ENCODE measurements at places on chromosomes 6 and 20.

- no peak for DNase-seq
These were observed 22.3 kb upstream of the IER3 start for GRCh38 chr6:30766461-30767157.

- no peak for DNase-seq
These were observed 41.8 kb downstream of the SESN1 start for GRCh38 chr6:109052852-109053251.

- DNase-seq, result no peak
These were observed 17.8 kb downstream of the EEF1E1 start for GRCh38 chr6:8084586-8084985.

GRCh38 chr6:3011592-3011991 lies 11.9 kb downstream of the NQO2 start:
- no peak for DNase-seq

GRCh38 chr6:168919470-168920179 lies 334.0 kb downstream of the THBS2 start:
- no peak for DNase-seq

- DNase-seq, result no peak
These were observed 16.4 kb downstream of the MRPS18A start for GRCh38 chr6:43671011-43671800.

DNA sequence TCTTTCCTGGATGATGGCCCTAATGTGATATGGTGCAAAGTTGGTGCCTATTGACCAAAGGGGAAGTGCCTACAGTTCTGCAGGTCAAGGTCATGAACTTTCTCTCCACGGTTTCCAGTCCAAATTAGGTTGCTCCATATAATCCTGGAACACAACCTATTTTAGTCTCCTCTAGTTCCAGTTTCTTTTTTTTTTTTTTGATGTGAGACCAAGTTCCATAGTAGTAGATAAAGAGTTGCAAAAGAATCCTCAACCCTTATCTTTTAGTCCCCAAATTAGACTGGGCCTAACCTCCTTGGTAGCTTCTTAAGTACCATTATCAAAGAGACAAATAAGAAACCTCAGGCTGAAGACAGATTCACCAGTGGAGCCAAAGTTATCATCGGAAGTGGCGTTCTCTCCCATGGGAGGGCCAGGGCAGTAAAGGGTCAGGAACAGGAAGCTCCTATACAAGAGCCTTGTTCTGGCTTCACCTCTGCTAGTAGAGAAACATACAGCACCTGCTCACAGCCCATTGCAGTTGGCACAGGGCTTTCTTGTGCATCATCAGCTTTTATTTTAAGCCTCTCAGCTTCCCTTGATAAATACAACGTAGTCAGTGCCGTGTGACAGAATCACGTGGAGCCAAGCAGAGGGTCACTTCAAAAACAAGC lies 132.2 kb upstream of the RREB1 start:
- no peak for DNase-seq

DNA sequence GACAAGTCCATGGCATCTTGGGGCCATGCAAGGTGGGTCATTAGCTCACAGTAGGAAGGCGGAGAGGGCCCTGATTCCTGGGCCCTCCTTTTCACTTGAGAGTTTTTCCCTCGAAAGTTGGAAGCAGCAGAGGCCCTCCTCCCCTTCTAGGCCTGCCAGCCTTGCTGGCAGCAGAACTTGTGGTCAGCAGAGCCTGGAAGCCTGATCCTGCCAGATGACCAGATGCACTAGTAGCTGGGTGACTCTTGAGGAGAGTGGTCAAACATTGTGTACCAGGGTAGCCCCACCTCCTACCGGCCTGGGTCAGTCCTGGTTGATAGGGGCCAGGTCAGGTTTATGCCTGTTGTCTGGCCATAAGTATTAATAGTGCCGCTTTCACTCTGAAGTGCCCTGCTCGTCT lies 3.8 kb upstream of the HMGA1 start:
- DNase-seq, result no peak

- DNase-seq, result no peak
These were observed 259.9 kb downstream of the PRKN start for GRCh38 chr6:162467679-162468078.

DNA sequence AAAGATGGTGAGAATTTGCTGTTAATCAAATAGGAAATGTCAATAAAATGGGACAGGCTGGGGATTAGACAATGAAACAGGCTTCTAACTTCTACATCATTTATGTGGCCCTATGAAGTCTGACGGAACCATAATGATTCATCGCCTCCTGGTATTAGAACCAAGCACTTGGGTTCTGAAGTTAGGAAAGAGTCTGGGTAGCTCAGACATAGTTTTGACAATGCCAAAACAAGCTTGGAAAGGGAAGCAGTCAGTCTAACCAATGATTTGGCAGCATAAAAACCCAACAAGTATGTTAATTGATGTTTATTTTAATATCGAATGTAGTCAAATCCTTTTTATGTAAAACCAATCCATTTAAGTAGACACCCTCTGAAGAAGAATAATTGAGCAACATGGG lies 160.8 kb upstream of the RSPO3 start:
- DNase-seq, result no peak

- DNase-seq, result no peak
These were observed 153.5 kb upstream of the STMND1 start for GRCh38 chr6:16948396-16948795.

- DNase-seq, result no peak
These were observed 37.7 kb downstream of the ZFP64 start for GRCh38 chr20:52153896-52154295.

DNA sequence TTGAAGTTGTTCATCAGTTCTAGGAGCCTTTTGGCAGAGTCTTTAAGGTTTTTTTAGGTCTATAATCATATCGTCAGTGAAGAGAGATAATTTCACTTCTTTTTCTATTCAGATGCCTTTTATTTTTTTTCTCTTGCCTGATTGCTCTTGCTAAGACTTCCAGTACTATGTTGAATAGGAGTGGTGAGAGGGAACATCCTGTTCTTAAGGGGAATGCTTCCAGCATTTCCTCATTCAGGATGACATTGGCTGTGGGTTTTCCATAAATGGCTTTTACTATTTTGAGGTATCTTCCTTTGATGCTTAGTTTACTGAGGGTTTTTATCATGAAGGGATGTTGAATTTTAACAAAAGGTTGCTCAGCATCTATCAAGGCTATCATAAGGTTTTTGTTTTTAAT lies 109.5 kb downstream of the CLVS2 start:
- DNase-seq, result no peak

- DNase-seq, result no peak
These were observed 19.1 kb downstream of the SLC24A3 start for GRCh38 chr20:19231359-19232035.

DNA sequence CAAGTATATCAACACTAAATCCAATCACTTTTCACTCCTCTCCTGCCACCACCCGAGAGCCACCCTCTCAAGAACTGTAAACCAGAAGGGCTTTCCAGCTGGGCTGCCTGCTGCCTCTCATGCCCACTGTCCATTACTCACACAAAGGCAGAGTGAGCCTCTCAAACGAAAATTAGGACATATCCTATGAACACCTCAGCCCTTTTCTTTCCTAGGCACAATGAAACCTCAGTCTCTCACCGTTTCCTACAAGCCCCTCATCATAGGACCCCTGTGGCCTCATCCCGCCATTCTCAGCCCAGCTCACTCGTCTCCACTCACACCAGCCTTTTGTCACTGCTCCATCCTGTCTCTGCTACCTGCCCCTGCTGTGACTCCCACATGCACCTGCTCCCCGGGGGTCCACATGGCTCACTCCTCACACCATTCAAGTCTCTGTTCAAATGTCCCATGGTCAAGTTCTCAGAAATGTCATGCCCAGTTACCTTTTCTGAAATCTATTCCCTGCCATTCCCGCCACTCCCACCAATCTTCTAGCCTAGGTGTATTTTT lies 7.4 kb downstream of the HLA-F start:
- no peak for DNase-seq

GRCh38 chr6:62272114-62272513 lies 13.9 kb downstream of the KHDRBS2 start:
- no peak for DNase-seq

- DNase-seq, result no peak
These were observed 56.4 kb downstream of the AIG1 start for GRCh38 chr6:143117108-143117507.

DNA sequence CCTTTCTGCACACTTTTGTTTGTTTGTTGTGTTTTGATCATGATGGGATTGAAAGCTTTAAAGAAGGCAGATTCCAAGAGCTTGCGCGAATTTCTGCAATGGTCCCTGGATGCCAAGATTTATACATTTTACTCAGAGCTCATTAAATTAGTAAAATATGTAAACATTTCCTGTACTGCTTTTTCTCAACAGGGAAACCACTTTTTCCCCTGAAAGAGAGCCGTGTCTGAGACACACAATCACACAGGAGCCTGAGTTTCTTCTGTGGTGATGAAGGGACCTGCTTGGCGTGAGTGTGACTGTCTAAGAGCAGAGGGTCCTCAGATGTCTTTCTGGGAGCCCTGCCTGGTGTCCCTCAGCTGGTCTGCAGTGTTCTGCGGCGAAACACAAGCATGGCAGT lies 12.1 kb upstream of the TAGAP start:
- no peak for DNase-seq

DNA sequence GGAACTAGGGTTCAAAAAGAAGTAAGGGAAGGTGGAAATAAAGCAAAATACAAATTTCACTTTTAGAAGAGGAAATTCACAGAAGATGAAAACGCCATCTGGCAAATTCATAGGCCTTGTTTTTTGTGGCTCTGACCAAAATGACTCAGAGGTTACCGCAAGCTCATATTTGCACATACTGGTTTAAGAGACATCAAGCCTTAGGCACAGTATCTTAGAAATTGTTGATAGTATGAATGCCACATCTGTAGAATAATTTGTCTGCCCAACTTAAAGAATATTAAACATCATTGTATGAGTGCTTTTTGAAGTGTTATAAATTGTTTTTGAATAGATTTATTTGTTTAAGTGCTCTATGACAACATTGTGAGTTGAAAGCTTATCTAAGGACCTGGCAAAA lies 10.6 kb downstream of the TAAR1 start:
- no peak for DNase-seq

DNA sequence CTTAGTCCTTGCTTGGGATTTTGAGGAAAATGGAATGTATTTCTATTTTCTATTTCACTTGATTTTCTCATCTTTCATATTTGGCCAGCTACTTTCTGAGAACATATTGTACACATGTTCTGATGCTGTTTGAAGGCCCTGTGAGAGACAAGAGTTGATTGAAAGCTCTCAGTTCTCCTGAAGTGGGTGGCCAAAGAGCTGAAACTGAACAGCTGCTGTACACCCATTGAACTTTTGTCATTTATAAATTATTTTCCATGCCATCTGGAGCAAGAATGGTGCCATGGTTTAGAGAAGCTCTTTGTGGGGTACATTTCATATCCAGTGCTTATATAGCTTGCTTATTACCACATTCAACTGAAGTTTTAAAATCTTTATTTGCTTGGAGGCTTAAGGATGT lies 298.3 kb downstream of the PRL start:
- DNase-seq, result no peak

DNA sequence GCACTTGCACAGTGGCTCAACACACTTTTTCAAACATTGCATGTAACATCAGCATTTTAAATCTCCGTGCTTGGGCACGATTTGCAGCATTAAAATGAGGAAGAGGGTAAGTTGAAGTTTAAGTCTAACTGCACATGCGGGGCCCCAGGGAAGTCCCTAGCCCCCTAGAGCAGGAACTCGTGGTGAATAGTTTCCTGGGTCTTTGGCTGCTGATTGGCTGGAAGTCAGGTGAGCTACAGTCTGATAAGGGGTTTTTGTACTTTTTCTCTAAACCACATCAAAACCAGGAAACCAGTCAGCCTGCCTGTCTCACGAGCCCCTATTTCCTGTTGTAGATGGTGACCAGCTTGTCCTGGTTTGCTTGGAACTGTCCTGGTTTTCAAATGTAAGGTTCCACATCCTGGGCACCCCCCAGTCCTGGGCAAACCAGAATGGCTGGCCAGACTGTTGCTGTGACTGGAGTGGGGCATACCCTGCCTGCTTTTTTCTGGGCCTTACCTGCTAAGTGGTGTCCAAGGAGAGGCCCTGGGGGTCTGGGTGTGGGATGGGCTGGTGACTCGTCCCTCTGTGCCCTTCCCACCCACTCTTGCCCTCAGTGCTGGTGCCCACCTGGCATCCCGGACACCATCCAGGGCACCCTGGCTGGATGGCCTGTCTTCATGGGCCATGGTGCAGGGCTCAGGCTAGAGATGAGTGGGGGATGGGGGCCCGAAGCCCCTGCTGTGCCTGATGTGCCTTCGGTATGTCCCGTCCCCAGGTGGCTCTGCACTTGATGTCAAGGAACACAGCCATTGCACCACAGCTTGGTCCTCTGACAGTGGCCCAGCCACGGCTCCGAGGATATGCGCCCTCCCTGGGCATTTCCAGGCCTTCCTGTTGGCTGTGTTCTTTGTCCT lies 31.8 kb downstream of the SUN5 start:
- DNase-seq, result no peak

GRCh38 chr6:15058200-15059061 lies 187.4 kb upstream of the JARID2 start:
- no peak for DNase-seq

- DNase-seq, result peak; percentile 34
These were observed 20.4 kb upstream of the MCM3 start for GRCh38 chr6:52304983-52305390.

DNA sequence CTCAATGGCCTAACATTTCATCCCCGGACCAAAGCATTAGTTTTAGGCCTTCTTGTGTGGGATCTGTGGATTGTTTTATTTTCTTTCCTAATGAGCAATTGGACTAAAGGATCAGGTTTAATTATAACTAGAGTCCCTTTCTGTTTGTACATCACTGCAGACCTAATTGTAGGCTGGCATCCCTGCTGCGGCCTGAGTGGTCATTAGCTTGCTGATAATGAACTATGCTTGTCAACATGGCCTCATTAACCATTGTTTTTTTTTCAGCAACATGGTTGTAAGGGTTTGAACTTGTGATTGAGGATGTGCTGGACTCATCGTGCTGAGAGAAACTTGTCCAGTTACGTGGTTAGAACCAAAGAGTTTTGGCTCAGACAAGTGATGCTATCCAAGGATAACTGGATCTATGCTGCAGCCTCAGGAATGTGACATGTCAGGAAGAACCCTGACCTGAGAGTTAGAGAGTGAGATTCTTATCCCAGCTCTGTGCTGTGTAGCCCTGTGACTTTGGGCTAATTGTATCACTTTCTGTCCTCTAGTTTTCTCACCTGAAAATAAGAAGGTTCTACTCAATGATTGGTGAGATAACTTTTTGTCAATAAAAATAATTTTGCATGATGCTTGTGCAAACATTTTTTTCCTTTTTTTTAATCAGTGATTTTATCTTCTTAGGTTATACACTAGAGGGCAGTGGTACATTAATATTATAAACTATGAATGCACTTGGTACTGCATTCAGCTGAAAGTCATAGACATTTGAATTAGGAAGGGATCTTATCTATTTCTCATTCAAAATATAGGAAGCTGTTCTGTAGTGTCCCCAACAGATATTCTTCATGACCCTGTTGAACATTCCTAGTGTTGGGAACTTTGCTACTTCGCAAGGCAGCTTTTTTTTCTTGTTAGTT lies 140.9 kb downstream of the RNF144B start:
- DNase-seq, result no peak

DNA sequence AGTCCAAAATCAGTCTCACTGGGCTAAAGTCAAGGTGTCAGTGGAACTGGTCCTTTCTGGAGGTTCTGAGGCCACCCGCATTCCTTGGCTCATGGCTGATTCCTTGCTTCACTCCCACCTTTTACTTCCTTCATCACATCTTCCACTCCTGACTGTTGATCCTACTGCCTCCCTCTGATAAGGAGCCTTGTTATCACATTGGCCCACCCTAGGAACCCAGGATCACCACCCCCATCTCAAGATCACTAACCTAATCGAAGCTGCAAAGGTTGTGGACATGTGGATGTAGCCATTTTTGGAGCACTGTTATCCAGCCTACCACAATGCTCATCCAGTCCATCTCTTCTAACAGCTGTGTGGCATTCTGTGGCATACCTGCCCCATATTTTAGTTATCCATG lies 87.2 kb downstream of the TNFAIP3 start:
- DNase-seq, result no peak

All from neural progenitor cell (in vitro differentiated cells).